Right ventricle myocardium inferior (tissue), 1 donor: ENCODE measurements at places on chromosomes 16 and 17. TPM values are rescaled to one million over a fixed set of nuclear protein-coding genes. Genes with fewer than 3 reads are reported as not detected.

KRT13 gene
- not detected for total RNA-seq

BRIP1 gene
- total RNA-seq: 0.24 TPM

CLDN9 gene
- total RNA-seq: 0.32 TPM

DNA sequence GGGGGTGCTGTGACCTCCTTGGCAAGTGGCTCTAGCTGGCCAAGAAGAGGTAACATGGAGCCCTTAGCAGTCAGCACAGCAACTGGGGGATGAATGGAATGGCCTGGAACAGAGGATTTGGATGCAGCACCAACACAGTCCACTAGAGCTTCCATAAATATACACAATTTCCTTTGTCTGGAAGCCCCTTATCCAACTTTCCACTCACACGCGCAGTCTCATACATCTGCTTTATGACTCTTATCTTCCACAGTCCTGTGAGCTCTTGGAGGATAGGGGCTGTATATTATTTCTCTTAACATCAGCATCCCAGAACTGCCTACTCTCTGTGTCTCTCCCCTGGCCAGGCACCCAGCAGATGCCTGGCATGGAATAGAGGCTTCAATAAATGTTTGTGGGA, 235.6 kb upstream of the MAF start:
- no peak for DNase-seq

GRCh38 chr17:38797158-38797490, 2.2 kb downstream of the PIP4K2B start:
- DNase-seq: no peak

DNA sequence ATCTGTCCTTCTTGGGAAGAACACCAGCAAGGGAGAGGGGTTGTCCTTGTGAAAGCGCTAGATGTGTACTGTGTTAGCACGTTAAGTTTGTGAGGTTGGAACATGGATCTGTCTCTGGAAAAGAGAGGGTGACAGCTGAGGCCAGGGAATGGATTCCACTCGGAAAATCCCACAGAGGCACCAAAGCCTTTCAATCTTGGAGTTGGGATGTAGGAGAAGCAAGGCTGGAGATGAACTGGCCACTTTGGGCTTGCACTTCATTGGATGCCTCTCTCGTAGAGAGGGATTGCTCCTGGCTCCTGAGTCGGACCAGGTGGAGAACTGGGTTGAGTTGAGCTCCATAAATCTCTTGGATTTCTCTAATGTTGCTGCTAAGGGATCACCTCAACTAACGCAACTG, 67.2 kb downstream of the CCDC182 start:
- no peak for DNase-seq

GRCh38 chr16:59759296-59759695, 1025.2 kb upstream of the GOT2 start:
- DNase-seq: no peak

DNA sequence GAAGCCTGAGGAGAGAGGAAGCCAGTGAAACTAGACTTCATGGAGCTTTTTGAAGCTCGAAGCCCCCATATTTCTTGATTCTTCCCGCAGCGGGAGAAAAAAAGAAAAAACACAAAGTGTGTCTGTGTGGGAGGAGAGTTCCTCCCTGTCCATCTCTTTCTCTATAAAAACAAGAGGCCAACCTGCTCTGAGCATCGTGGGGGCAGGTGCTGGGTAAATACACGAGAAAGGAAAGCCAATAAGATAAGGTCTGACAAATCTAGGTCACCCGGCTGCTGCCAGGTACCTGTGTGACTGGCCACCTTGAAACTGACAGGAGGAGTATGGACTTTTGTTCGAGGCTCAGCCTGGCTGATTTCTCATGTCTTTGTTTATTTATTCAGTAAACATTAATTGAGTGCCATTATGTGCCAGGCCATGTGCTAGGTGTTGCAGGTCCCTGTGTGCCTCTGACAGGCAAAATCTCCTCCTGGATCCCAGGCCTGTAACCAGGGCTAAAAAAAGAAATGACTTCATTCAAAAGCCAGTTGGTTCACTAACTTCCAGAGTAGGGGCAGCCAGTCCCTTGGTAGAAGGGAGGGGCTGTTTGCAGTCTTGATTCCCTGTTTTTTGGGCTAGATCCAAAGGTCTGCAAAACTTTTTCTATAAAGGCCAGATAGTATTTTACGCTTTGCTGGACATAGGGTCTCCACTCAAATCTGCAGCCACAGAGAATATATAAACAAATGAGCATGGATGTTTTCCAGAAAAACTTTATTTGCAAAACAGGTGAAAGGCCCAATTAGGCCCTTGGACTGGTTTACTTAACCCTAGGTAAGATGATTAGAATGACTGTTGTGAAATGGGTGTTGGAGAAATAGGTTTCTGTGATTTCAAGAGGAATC, 35.6 kb downstream of the YPEL2 start:
- DNase-seq: no peak

DNA sequence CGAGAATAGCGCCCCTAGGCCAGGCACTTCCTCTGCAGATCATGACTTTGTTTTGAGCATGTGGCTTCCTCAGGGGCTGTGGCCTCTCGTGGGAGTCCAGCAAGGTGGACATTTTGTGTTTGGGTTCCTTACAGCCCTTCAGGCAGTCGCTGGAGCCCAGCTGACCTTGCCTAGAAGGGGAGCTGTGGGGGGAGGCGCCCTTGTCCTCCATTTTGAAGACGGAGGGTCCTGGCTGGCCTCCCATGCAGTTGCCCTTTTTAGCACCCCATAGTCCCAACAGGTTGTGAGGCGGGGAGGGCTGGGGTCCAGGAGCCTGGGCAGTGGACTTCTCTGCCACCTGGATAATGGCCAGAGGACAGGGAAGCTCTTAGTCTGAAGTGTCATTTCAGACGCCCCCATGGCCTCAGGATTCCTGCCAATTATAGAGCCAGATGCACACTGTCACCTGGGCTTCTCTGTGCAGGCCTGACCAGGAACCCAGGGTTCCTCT, 1.4 kb downstream of the SOST start:
- no peak for DNase-seq

- no peak for DNase-seq
Measured at GRCh38 chr17:49440581-49440980, 25.9 kb upstream of the PHB1 start.

GRCh38 chr17:45021607-45022287, 29.7 kb downstream of the DCAKD start:
- DNase-seq: peak; percentile 86

- peak; percentile 32 for DNase-seq
Measured at GRCh38 chr16:1541293-1542165, 8.1 kb downstream of the TMEM204 start.

GRCh38 chr16:14003074-14003570, 68.0 kb upstream of the MRTFB start:
- peak; percentile 75 for DNase-seq

GRCh38 chr16:1034230-1035065, 38.1 kb upstream of the SSTR5 start:
- no peak for DNase-seq

DNA sequence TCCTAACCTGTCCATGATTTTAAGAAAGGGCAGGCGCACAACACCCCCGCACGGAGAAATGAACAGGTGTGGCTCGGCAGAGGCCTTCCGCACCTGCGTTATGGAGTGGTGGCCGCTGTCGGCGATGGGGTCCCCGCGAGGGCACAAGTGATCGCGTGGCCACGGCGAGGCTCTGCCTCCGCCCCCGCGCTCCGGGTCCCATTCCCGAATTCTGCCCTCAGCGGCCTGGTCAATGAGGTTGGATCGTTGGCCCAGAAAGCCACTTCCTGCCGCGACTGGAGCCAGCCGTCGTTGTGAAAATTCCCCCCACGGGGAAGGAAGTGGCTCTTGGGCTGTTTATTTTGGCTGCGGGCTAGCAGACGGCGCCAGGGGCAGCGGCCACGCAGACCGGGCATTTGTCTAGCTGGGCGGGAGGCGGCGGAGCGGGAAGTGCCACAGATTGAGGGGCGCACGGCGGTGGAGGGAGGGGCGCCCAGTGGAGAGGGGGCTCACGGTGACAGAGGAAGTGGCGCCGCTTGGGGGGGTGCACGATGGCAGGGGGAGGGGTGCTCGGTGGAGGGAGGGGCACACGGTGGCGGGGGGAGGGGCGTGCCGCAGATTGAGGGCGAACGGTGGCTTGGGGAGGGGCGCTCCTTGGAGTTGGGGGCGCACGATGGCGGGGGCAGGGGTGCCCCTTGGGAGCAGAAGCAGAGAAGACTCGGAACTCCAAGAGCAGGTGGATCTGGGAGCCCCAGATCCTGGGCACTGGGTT, 25.0 kb downstream of the MRC2 start:
- peak; percentile 84 for DNase-seq

DNA sequence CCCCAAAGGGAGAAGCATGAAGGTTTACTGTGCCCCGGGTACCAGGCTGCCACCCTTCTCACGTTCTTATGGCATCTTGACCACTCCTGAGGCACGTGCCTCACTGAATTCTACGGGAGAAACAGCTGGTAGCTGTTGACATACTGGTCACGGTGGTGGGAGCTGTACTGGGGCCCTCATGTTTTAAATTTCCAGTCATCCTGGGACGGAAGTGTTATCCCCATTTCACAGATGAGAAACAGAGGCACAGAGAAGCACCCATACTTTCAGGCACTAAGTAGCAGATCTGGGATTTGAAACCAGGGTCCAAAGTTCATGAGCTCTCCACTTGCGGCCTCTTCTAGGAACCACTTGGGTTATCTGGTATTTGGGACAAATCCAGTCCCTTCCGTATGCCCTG, 26.3 kb upstream of the DOC2B start:
- no peak for DNase-seq

DNA sequence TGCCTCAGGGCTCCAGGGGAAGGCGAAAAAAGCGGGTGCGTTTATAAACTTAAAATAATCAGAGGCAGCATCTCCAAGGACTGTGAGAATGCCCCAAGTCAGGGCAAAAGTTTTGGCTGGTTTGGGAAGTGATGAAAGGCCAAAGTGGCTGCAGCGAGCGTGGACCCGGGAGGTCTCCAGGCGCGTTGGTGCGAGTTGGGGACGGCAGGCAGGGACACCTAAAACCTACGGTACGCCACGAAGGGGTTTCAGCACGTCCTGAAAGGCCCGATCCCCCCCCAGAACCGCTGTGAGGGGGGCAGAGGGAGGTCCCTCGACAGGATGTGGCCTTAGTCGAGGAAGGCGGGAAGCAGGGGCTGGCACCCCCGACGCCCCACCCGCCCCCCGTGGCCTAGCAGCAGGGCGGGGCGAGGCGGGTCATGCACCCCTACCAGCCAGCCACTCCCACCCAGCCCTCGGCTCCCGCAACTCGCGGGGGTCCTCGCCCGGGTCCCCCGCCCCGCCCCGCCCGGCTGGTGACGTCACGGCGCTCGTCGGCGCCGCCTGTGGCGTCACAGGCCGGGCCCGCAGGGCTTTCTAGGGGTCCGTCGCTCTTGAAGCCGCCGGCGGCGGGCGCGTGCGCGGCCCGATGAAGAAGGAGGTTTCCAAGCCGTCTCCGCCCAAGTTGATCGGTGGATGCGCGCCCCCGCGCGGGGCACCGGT, at the start of gene MYCBPAP:
TSS of gene MYCBPAP (plus strand) at position 569 of the 702 bp plus-strand sequence. CDS start 236 bp downstream, outside the sequence.
- DNase-seq: peak; percentile 92

DNA sequence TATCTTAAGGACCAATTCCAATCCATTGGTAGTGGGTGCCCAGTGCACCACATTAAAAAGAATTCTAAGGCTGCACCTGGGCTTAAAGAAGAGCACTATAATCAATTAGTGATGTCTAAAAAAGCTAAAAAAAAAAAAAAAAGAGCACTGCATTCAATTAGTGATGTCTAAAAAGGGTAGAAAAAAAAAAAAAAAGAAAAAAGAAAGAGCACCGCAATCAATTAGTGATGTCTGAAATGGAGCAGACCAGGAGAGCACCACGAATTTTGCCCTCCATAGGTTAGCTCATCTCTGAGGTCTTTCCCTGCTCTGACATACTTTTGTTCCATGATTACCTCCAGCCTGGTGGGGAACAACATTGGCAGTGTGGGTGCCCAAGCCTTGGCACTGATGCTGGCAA, 18.9 kb upstream of the CYLD start:
- no peak for DNase-seq

DNA sequence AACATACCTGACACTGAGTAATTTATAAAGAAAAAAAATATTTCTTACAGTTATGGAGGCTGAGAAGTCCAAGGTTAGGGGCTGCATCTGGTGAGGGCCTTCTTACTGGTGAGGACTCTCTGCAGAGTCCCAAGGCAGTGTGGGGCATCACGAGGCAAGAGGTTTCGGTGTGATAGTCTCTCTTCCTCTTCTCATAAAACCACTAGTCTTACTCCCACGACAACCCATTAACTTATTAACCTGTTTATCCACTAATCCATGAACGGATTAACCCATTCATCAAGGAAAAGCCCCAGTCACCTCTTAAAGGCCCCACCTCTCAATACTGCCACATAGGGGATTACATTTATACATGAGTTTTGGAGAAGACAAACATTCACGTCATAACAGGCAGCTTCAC, 20.1 kb downstream of the CIITA start:
- DNase-seq: no peak

DNA sequence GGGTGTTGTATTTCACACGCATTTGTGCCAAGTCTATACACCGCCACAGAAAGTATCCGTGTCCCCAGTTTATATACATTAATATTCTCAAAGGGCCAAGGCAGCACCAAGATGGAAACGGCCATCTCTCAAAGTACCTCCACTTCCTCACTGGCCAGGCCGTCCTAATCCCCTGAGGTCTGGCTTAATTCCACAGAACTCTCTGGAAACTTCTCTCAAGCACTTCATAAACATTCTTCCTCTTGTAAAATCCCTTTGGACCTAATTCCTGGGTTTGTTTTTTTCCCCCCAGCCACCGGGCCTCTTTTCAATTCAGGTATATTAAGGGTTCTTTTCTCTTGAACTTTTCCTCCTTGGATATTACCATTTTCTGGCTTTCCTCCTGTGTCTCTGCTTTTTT, 5.1 kb upstream of the ERN1 start:
- no peak for DNase-seq

DNA sequence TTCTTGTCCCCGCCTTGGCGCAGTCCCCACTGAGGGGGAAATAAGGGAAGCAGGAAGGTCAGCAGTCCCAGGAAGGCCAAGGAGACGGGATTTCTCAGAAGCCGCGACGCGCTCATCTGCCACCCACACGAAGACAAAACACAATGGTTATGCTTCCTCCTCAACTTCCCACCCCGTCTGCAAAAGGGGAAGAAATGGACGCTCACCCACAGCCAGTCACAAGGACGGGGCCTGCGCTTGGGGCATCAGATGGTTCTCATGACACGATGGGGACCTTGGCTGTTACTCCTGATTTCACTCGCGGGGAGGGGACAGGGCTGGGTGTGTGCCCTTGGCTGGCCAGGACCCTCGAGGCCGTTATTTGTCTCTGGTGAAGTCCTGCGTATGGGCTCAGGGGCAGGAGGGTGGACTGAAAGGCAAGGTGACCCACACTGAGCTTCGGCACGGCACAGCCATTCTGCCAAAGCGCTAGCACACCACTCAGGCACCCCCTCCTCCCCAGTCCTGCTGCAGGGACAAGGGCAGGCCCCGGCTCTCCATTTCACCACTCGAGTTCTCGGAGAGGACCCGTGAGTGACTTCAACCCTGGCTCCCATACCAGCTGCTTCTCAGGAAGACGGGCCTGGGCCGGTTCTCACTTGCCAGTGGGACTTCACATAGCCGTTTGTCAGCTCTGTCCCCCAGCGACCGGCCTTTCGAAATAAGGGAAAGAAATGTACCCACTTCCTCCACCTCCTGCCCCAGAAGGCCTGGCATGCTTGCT, 84.5 kb downstream of the ABR start:
- DNase-seq: peak; percentile 80

DNA sequence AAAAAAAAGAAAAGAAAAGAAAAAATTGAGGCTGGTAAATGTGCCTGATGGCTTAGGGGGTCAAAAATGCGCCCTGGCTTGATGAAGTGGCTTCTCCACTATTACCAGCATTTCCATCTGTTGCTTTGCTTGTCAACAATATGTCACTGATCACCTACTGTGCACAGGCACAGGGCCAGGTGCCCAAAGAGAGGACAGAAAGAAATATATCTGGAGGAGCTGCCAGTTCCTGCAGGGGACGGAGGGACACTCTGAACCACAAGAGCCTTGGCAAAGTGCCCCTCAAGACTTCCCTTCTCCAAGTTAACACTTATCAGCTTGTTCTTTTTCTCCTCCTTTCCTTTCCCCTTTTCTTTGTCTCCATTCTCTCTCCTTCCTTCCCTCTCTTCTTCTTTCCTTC, 34.7 kb downstream of the GINS3 start:
- no peak for DNase-seq
